ENCODE measurements at places on chromosomes 5 and 9. TPM values are rescaled to one million over a fixed set of nuclear protein-coding genes. Genes with fewer than 3 reads are reported as not detected.

DNA sequence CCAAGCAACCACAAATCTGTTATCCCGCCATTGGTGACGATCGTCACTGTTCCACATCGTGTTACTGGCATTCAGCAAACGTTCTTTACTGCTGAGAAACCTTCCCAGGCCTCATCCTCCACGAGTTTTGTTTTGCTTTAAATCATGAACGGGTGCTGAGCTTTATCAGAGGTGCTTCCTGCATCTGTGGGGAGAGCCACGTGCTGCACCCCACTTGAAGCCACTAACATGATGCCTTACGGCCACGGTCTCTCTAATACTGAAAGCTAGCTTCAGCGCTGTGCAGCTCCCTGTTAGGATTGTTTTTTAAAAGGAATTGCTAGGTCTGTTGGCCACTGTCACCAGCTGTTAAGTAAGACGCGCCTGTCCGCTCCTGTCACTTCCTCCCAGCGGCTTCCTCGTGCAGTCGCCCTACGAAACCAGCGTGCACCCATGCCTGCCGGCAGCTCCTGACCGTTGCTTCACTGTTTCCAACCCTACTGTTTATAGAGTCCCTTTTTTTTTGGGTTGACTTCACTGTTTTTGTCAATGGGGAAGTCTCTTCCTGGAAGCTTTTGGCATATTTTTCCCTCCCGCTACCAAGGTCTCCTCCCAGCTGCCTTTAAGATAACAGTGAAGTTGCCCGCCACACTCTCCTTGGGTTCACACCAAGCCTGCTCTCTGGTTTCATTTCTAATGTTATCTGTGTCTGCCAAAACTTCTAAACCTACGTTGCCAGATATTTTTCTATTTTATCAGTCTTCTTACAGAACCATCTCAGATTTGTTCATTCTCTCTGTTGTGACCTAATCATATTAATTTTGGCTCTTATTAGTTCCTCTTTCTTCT lies 20.3 kb downstream of the LPCAT1 start:
- no peak for DNase-seq

DNA sequence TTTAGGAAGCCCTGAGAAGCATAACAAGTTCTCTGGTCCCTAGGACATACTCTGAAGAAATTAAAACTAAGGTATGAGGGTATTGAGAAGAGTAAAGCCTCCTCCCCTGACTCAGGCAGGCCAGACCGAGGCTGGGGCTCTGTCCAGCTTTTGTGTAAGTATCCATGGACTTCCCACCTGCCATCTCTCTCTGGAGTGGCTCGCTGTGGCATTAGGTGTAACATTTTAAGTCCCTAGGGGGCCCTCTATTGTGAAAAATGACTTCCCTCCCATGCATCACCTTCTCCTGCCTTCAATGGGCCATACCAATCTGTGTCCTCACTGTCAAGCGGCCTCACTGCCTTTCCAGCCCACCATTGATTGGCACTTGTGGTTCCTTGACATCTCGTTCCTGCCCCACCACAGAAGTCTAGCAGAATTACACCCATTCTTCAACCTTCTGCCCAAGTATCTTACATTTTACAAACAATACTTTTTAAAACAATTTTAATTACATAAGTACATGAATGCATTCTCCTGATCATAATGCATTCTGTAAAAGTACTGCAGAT lies 205.5 kb downstream of the SLIT3 start:
- DNase-seq: no peak

DNA sequence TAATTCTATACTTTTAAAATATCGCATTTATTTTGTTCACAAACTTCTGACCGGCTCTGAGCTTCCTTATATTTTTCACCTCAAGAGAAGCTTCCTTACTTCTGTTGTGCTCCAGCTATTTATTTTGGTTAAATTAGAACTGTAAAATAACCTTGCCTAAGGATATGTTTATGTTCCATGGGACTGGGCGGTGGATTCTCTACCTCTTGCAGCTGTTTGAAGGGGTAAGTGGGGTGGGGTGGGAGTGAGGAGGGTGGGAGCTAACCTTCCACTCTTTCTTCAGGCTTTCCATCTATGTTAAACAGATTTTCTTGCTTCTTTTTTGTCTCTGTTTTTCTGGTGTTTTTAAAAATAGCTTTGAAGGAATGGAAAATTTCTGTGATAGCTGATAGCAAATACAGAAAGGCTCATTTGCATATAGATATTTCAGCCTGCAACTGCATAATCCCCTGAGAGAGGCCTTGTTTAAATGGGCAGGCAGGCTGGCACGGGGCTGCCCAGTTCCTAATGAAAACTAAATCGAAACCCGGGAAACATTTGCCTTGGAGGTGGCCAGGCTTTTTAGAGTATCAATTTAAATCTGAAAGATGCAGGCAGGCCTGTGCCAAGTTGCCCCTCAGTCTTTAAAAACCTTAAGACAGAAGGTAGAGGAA lies 122.1 kb upstream of the DMAC1 start:
- DNase-seq: peak; percentile 39

DNA sequence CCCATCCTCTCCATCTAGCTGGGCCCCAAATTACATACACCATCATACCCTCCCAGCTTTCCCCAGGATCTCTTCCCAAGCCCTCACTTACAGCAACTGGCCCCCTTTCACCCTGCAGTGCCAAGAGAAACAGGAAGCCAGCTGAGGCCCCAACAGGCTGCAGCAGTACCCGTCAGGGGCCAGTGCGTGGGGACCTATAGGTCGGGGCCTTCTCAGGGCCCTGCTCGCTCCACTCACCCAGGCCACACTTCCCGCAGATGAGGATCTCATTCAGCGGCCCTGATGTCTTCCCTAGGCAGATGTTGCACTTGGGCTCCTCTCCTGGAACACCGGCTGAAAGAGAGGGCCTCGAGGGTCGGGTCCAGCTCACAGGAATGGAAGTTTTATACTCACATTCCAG lies 6.8 kb downstream of the PHF19 start:
- DNase-seq: no peak

- DNase-seq: no peak
Measured at GRCh38 chr5:17794815-17795214, 160.6 kb downstream of the TAF11L14 start.

- DNase-seq: no peak
Measured at GRCh38 chr9:88535226-88536022, 446 bp downstream of the NXNL2 start.

- no peak for DNase-seq
Measured at GRCh38 chr5:119402081-119402480, 46.3 kb downstream of the TNFAIP8 start.

DNA sequence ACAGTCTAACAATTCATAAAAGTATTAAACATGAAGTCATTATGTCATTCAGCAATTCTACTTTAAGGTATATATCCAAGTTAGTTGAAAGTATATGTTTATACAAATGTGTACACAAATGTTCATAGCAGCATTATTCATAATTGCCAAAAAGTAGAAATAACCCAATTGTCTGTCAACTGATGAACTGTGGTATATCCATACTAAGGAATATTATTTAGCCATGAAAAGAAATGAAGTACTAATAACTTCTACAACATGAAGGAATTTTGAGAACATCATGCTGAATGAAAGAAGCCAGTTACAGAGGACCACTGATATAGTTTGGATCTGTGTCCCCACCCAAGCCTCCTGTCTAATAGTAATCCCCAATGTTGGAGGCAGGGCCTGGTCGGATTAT lies 224.3 kb downstream of the SPATA31D1 start:
- DNase-seq: no peak

DNA sequence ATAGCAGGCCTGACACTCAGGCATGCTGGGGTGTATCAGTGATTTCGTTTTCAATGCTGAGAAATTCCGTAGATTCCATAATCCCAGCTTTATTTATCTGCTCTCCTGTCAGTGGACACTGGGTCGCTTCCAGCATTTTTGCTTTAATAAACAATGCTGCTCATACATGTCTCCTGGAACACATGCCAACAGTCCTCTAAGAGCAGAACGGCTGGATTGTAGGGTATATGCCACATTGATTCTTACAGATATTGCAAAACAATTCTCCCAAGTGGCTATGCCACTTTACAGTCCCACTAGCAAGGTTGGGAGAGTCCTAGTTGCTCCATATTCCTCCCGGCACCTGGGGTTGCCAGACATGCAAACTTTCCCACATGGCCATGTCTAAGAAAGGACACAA lies 81.9 kb downstream of the RAPGEF1 start:
- DNase-seq: no peak

DNA sequence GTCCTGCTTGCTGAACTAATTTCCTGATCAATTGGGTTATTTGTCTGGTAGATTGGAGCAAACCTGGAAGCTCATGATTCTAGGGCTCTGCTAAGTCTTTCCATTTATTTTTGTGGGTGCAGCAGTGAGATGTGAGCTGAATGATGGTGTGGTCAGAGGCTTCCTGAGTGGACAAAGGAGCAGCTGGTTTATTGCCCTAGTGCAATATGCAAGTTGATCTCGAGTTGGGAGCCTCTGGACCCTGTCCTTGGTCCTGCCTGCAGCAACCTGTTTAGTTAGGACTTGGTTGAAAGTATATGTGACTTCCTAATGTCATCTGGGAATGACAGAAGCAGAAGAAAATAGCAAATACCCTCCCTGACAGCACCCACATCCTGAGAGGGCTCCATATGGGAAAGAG lies 4.2 kb upstream of the UNC5A start:
- DNase-seq: no peak

GRCh38 chr5:56814361-56814962 lies 887 bp upstream of the MAP3K1 start:
- no peak for DNase-seq

GRCh38 chr5:165906871-165907270 lies 2384.6 kb upstream of the WWC1 start:
- no peak for DNase-seq

GRCh38 chr9:108163321-108164005 lies 673.9 kb upstream of the KLF4 start:
- no peak for DNase-seq

DNA sequence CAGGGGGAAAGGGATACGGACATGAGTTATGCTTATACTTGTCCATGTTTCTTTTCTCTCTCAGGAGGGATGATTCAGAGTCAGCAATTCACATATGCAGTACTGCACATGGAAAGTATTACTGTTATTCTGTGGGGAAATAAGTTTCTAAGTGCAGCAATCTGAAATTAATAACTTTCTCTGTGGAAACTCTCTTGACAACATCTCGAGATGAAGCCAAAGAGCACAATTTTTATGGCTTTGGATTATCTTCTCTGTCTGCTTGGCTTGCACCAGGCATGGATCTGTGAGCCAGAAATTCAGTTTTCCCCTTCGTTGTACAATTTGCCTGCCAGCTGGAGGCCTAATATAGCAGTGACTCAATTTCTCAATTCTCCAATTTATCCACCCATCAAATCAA lies 2.5 kb upstream of the NDFIP1 start:
- DNase-seq: no peak

GRCh38 chr9:127214421-127215267 lies 49.9 kb upstream of the GARNL3 start:
- peak; percentile 62 for DNase-seq

- DNase-seq: no peak
Measured at GRCh38 chr9:228929-229695, 14.4 kb downstream of the DOCK8 start.

- DNase-seq: no peak
Measured at GRCh38 chr9:84940294-84940693, 270.8 kb downstream of the NTRK2 start.

GRCh38 chr5:55578771-55579170 lies 44.0 kb upstream of the PLPP1 start:
- no peak for DNase-seq

- DNase-seq: no peak
Measured at GRCh38 chr9:10071579-10071978, 541.2 kb downstream of the PTPRD start.

- DNase-seq: peak; percentile 95
Measured at GRCh38 chr9:131839281-131840084, 99.6 kb upstream of the RAPGEF1 start.

GRCh38 chr9:114081441-114082016 lies 3.4 kb upstream of the AMBP start:
- DNase-seq: no peak

DNA sequence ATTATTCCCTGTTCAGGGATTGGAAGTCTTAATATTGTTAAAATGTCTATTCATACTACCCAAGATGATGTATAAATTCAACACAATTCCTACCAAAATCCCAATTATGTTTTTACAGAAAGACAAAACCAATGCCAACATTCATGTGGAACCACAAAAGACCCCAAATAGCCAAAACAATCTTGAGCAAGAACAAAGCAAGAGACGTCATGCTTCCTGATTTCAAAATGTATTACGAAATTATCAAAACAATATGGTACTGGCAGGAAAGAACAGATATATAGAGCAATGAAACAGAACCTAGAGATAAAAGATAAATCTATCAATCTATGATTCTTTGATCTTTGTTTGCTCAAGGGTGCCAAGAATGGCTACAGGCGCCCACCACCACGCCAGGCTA lies 237.9 kb downstream of the TAF11L14 start:
- no peak for DNase-seq

- no peak for DNase-seq
Measured at GRCh38 chr5:132760049-132760420, 12.8 kb downstream of the CCNI2 start.

DNA sequence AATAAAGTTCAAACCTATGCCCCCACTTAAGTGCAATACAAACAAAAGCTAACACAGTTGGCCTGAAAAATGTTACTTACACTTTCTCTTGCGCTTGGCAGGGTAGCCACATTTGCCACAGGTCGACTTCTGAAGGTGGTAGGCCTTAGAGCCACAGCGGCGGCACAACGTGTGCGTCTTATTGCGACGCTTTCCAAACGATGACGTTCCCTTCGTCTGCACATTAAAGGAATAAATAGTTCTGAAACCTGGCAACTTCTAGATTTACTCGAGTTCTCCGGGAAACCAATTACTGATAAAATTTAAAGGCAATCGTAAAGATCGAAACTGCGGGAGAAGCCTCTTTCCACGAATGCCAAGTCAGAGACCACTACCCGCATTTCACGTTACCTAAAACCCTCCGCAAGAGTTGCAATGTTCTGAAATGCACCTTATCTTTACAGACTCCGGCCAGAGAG lies 602 bp downstream of the RPL37 start:
- no peak for DNase-seq

DNA sequence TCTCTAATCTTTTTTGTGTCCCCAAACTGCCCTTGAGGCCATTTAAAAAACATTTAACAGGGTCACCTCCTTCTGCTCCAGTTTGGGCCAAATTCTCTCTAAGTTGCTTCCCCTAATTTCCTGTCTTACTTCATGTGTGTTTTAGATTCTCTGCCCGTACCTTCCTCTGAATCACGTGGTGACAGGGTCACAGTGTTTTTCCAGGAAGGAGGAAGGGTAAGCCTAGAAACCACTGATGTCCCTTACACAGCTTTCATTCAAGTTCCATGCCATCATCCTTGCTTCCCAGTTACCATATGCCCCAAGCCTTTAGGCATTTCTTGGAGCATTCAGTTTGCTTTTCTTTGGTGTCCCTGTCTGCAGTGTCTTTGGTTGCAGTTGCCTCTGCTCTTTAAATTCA lies 42.4 kb upstream of the MACIR start:
- DNase-seq: no peak

The TPPP gene
- total RNA-seq: 0.03 TPM

The CFAP157 gene
- total RNA-seq: not detected

The CCT5 gene
- total RNA-seq: 405 TPM

The FASTKD3 gene
- total RNA-seq: 16.9 TPM

The GIN1 gene
- total RNA-seq: 9.0 TPM

The FOXD4L5 gene
- 0.33 TPM for total RNA-seq

The GCNT4 gene
- total RNA-seq: 0.05 TPM

The ABLIM3 gene
- total RNA-seq: 0.33 TPM

The KCNMB1 gene
- not detected for total RNA-seq

Measured in SJCRH30 (cell line).